ENCODE measurements at places on chromosomes 11 and 22.

GRCh38 chr11:9347100-9347499 is 32.7 kb upstream of the TMEM41B start:
- DNase-seq: no peak

DNA sequence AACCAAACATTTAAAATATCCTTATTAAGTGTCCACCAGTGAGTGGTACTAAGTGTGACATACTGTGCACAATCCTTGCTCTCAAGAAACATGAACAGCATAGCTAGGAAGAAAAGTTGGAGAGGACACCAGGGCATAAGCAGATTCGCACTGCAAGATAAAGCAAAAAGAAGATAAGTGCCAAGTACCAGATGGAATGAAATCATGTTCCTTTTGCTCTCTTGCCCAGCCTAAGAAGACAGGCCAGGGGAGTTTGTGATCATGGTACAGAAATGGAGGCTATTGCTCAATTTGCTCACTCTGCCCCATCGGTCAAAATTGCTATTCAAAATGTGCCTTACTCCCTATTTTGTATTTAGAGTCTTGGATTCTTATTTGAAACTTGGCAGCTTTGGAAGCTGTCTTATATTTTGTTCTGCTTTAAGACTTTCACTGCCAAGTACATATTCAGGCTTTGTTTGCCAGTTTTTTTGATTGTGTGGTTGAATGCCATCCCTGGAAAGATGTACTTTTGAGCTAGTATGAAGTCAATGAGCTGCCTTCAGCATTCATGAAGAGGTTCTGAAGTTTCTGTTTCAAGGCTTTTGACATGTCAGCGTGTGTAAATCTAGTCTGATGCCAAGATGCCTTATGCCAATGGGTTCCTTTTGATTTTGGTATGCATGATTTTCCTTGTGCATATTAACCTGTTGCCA is 90.3 kb downstream of the PAX6 start:
- no peak for DNase-seq

DNA sequence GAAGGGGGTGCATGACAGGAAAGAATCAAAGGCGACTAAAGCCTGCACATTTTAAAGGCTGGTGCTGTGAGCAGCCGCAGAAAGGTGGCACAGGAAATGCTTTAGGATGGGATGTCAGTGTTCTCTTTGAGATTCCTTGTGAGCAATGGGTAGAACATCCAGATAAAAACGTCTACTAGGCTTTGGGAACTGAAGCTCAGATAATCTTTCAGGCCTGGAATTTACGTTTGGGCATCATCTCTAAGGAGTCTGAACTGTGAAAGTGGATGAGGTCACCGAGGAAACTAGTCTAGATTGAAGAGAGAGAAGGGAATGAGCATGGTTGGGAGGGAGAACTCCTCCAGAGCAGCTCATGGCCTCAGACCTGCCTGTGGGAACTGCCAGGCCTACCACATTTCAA is 65.7 kb downstream of the FLI1 start:
- peak; percentile 19 for DNase-seq

DNA sequence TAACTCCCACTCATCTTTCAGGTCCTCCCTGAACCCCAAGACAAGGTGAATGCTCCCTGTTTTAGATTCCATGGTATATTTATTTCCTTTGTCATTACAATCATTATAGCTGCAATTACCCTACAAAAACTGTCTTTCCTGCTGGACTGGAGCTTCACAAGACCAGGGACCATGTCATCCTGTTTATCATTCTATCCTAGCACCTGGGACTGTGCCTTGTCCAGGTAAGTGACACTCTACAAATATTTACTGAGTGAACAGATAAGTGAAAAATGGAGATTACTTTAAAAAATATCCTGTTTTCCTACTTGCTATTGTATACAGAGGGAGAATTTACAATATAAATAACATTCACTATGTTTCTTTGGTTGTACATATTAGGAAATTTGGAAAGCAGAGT is 22.5 kb upstream of the ELF5 start:
- no peak for DNase-seq

GRCh38 chr11:15927196-15927863 is 429.0 kb downstream of the SOX6 start:
- no peak for DNase-seq

DNA sequence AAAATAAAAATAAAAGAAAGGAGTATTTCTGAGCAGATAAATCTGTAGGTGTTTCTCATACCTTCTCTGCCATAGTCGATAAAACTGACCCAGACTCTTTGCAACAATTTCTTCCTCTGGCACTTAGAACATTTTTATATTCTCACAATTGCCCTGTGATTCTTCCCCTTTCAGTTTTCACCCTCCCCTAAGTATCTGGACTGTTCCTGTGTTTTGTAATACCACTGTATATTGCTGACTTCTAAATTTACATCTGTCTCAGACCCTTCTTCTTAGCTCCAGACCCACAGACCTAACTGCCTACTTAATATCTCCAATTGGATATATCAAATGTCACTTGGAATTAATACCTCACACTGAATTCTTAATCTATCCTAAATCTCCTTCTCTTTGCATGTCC is 133.4 kb upstream of the DDI1 start:
- no peak for DNase-seq

Measured in adipocyte (in vitro differentiated cells).